ENCODE measurements at places on chromosomes 6 and 20. TPM values are rescaled to one million over a fixed set of nuclear protein-coding genes. Genes with fewer than 3 reads are reported as not detected.

The TMC2 gene
- total RNA-seq = not detected

- DNase-seq = peak; percentile 26
These were observed at the start of gene STMND1 for GRCh38 chr6:17101422-17102257. Gene STMND1, plus strand, starts transcription at chr6:17102050. Its CDS starts 208 bp downstream, at chr6:17102258.

GRCh38 chr6:111565326-111566221 lies 40.1 kb downstream of the TRAF3IP2 start:
- DNase-seq = no peak

GRCh38 chr6:18931086-18931485 lies 543.9 kb downstream of the RNF144B start:
- DNase-seq = no peak

DNA sequence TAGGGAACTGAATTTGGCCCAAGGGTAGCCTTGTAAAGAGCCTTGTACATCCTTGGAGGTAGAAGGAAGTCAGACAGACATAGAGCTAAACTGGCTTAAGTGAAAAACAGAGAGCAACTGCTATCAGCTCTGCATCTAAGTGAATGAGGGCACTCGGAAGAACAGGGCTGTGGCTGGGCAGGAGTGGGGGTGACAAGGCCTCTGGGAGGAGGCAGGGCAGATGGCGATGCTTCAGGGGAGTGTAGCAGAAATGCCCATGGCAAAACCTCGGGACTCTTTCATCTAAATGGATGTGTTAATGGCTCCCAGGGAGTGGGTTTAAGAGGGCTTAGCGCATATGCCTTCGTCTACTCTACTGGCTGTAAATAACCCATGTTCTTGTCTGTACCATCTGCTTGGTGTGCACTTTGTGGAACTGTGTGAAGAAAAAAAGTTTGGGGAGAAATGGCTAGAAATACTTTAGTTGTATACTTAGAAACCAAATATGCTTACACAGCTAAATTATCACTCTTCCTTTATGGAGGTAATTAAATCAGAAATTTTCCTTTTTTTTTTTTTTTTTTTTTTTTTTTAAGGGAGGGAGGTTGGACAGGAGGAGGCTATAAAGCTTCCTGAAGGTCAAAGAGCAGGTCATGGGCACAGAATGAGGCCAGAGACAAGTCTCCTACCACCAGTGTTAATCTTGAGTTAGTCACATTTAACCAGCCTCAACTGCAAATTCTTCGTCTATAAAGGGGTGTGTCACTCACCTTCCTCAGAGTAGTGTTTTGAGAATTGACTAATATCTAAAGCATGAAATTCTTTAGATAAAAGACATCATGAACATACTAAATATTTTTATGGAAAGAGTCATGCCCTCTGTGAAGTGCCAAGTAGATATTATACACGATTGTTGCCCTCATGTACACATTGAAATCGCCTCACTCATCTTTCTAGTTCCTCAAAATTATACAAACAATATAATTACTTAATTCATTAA lies 60.9 kb downstream of the FYN start:
- DNase-seq = no peak

- DNase-seq = no peak
These were observed 26.2 kb upstream of the NOL4L start for GRCh38 chr20:32611286-32611685.

- no peak for DNase-seq
These were observed 14.6 kb upstream of the ADA start for GRCh38 chr20:44666066-44666465.

GRCh38 chr20:48040491-48040890 lies 255.2 kb upstream of the SULF2 start:
- DNase-seq = no peak

The AAR2 gene
- 27.7 TPM for total RNA-seq

The TXNDC5 gene
- total RNA-seq = 299 TPM

DNA sequence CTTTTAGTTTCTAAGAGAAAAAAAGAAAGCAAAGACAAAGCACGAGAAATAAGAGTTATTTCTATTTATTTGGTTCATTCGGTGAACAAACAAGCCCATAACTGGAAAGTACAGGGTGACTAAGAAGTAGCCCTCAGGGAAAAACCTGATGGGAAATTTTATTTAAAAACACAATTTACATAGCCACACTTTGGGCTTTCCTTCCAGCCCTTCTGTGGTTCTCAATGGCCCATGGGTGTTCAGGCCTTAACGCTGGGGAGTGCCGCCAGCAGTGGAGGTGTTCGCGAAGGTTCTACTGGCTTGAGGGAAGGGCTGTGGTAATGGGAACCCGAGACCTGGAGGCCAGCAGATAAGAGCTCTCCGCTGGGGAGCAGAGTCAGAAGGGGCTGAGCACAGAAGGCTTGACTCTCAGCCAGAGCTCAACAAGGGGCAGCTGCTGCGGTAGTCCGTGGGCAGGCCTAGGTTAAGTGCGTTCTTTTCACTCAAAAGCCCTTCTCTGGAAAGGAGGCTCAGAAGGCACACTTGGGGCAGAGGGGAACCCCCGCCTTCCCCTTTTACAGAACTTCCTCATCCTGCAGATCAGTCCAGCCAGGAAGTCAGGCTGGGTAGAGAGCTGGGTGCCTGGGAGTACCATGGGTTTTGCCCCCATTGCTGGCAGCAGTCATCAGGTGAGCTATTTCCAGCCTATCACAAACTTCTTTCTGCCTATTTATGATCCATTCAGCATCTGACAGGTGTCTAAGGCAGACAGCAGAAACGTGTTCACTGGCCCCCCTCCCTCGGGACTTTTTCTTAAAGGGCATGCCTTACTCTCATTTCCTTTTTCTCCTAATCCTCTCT lies 8.8 kb upstream of the CD83 start:
- no peak for DNase-seq

The PNPLA1 gene
- not detected for total RNA-seq

GRCh38 chr20:54014293-54014926 lies 56.0 kb downstream of the BCAS1 start:
- DNase-seq = no peak

The ERVFRD-1 gene
- total RNA-seq = not detected

The SH3BGRL2 gene
- 2.6 TPM for total RNA-seq

- DNase-seq = peak; percentile 24
These were observed 160.9 kb upstream of the SPTLC3 start for GRCh38 chr20:12847872-12848271.

The MAS1 gene
- not detected for total RNA-seq

GRCh38 chr6:45423111-45423823 lies 45.5 kb upstream of the SUPT3H start:
- no peak for DNase-seq

- DNase-seq = no peak
These were observed 128.9 kb downstream of the HIVEP2 start for GRCh38 chr6:142816031-142816430.

DNA sequence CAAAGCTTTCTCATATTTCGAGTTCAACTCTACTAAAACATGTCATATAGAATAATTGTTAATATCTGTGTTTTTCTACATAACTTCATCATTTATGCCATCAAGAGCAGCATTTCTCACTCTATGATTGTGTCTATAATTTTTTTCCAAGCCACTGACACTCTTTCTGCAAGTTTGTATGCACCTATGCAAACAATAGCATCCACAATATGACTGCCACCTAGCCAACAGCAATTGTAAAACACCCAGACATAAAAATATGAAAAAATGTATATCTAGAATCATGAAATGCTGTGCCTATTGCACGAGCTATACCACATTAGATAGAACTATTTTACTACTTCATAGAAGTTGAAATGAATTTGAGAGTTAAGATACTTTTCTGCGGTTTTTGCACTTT lies 286.5 kb upstream of the MARCKS start:
- no peak for DNase-seq

The CST2 gene
- not detected for total RNA-seq

DNA sequence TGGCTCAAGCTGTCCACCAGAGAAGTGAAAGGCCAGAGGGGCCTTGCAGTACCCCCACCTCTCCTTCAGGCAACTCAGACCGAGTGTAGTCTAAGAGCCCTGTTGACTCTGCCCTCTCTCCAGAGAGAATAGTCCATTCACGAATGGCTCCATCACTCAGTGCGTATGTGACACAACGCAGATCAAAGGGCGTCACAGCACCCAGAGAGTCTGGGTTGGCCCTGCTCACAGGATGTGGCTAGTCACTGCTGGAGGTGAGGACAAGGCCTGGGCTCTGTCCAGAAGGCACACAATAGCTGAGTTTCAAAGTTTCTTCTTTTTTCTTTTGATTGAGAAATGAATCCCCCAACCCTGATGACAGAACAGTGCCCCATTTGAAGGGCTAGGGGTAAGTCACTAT lies 74.1 kb downstream of the TRMT11 start:
- no peak for DNase-seq

GRCh38 chr20:8271727-8272126 lies 139.7 kb downstream of the PLCB1 start:
- DNase-seq = no peak

GRCh38 chr6:100346203-100346602 lies 118.5 kb downstream of the SIM1 start:
- no peak for DNase-seq

The TUBB2A gene
- 90.7 TPM for total RNA-seq

The FOXQ1 gene
- total RNA-seq = 0.43 TPM

DNA sequence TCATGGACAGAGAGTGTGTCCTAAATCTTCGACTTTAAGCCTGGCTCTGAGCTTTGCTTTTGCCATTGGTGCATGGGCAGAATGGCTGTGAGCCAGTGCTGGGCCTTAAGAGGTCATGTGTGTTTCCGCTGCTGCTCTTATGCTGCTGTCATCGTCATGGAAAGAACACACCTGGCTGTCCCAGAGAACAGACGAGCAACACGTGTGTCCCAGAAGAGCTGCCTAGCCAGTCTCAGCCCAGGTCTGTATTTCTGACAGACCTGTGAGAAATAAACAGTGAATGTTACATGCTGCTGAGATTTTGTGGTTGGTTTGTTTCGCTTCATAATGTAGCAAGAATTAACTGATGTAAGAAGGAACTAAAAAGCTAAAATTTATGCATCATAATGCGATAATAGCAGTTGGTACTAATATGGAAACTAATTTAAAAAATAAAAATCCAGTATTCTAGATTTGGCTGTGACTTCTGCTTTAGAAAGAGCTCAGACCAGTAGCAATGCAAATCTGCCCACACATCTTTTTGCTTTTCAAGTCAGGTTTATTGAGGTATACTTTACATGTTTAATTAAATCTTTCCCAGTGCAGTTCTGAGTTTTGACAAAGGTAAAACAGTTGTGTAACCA lies 11.5 kb upstream of the SCP2D1 start:
- DNase-seq = no peak

DNA sequence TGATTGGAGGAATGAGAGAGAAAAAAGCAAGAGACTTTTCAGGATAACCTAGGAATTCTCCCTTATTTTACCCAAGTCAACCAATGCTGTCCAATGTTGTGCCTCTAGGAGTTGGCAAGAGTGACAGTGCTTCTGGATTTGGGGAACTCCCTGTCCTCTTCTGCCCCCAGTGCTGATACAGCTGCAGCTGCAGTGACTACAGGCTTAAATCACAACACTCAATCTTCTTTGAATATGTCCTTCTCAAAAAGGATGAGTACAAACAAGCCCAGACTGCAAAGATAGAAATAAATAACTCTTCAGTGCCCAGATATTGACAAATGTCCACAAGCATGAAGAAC lies 141.0 kb upstream of the COL21A1 start:
- no peak for DNase-seq

- no peak for DNase-seq
These were observed 29.5 kb upstream of the SDHAF4 start for GRCh38 chr6:70537266-70537665.

DNA sequence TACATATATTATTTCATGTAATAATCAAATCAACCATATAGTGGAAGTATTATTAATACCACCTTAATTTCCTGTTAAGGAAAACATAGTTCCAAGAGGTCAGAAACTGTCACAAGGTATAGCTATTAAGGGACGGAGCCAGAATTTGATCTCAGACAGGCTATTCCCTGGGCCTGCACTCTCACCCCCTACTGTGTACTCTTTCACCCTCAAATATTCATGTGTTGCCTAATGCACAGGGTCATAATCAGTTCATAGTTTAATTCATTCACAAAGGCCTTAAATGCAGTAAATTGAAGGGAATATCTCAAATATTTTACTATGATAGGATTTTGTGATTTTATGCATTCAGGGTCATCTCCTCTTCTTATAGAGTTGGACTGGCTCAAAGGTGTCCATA lies 67.2 kb upstream of the IFNGR1 start:
- no peak for DNase-seq

- DNase-seq = no peak
These were observed 17.0 kb upstream of the CD109 start for GRCh38 chr6:73679009-73679408.

The ATP6V1G2 gene
- total RNA-seq = 1.3 TPM

- no peak for DNase-seq
These were observed 65.4 kb upstream of the NNAT start for GRCh38 chr20:37455659-37456058.

The MAFB gene
- total RNA-seq = 0.64 TPM

The LST1 gene
- not detected for total RNA-seq

DNA sequence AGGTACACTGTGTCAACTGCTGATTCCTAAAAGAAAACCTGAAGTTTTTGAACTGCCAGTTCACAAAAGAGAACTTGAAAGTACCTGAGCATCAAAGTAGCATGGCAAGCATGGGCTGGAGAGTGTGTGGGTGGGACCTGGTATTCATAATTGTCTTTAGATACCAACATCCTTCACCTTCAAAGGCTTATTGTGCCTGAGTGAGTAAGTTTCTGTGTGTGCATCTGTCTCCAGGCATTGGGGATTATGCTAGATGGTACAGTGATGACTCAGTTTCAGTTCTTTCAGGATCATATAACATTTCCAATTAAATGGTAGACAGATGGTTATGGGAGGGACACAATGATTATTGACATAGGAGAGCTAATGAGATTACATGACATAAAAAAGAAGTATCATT lies 238.5 kb downstream of the ZFAND3 start:
- peak; percentile 21 for DNase-seq

DNA sequence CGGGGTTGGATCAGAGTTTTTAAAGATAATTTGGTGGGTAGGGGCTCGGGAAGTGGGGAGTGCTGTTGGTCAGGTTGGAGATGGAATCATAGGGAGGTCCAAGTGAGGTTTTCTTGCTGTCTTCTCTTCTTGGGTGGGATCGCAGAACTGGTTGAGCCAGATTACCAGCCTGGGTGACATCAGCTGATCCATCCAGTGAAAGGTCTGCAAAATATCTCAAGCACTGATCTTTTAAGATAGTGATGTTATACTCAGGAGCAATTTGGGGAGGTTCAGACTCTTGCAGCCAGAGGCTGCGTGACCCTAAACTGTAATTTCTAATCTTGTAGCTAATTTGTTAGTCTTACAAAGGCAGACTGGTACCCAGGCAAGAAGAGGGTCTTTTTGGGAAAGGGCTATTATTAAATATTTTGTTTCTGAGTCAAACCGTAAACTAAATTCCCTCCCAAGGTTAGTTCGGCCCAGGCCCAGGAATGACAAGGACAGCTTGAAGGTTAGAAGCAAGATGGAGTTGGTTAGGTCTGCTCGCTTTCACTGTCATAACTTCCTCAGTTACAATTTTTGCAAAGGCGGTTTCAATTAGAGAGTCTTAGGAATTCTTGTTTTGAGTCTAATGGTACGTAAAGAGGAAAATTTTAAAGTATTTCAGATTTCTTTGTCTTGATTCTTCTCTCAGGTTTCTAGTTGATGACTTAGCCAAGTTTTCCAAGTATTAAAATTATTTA lies 53.1 kb downstream of the SCAF8 start:
- no peak for DNase-seq
